AG08395 (cell line): ENCODE measurements at places on chromosomes 3 and 15.

GRCh38 chr15:69090197-69090948, 70.1 kb upstream of the GLCE start:
- DNase-seq: no peak

DNA sequence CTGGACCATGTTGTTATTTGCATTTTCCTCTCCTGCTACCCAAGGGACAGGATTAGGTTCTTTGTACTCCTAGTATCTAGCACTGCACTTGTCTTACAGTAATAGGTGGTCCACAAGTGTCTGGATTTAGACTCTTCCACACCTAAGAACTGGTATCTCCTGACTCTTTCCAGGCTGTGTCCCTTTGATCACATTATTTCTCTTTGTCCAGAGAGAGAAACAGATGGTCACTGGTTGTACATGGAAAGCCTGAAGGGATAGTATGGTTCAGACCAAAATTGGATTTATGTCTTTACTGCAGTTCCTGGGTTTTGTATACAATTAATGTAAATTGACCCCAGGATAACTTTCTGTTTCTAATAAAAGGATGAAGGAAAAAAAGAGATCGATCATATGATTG, 64.0 kb downstream of the PDE8A start:
- DNase-seq: no peak

DNA sequence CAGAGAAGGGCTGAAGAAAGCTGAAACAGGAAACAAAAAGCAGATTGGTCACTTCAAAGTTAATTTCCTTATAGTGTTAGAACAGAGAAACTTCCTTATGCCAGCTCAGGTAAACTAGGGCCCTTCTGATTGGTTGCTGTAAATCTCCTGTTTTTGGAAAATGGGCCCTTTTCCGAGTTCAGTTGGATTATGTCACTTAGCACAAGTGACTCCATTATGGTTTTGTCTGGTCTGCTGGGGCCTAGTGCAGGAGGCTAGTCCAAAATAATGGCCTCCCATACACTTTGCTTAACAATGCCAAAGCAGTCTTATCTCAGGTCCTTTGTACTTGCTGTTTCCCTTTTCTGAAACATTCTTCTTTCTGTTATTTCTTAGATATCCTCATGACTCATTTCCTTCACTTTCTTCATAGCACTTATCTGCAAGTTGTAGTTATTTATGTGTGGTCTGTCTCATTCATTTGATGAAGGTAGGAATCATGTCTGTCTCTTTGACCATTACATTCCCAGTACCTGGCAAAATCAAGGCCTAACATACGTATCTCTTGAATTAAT, 7.7 kb upstream of the DCP1A start:
- no peak for DNase-seq

- no peak for DNase-seq
Observed at GRCh38 chr15:52695154-52695553, 16.0 kb upstream of the ATOSA start.

DNA sequence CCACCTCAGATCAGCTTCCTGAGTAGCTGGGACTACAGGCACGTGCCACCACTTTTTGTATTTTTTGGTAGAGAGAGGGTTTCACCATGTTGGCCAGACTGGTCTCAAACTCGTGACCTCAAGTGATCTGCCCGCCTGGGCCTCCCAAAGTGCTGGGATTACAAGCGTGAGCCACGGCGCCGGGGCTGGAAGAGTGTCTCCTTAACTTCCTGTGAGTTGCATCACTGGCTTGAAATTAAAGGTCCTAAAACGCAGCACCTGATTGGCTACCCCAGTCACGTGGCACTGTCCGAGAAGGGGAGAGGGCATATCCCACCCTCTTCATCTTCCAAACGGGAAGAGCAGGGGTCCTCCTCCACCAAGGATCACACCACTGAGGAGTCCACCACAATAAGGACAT, 5.5 kb upstream of the FAM174B start:
- no peak for DNase-seq

DNA sequence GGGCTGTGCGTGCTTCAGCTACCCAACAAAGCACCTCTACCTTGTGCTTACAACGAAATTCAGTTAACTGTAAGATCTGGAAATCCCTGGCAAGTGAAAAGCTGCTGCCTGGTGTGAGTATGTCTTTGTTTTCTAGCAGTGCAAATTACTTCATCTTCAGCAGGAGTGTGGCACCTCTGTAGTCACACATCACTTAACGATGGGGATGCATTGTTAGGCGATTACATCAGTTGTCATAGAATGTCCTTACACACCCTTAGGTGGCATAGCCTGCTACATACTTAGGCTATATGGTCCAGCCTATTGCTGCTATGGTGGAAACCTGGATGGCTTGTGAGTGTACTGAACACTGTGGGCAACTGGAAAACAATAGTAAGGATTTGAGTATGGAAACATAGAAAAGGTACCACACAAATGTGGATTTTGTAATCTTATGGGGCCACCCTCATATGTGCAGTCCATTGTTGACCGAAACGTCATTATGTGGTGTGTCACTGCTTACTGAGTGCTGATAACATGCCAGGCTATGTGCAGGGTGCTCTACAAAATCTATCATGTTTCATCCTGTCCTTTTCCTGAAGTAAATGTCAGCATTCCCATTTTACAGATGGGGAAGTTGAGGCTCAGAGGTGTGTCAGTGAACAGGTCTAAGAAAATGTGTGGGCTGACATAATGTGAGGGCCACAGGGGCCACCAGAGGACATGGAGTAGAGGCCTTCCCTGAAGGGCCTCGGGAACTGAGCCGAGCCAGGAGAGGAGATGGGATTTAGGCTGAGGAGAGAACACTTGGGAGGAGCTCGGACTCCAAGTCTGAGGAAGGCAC, 173.5 kb downstream of the VGLL4 start:
- DNase-seq: no peak

GRCh38 chr3:99373088-99373845, 265.1 kb upstream of the COL8A1 start:
- no peak for DNase-seq

- no peak for DNase-seq
Observed at GRCh38 chr3:32056559-32057290, 49.7 kb upstream of the GPD1L start.
